K562 (cell line): ENCODE measurements at places on chromosomes 2 and 18. TPM values are rescaled to one million over a fixed set of nuclear protein-coding genes. Genes with fewer than 3 reads are reported as not detected.

ADD2 gene
- polyA plus RNA-seq = 55.9 and 58.6 TPM in 2 replicates

DES gene
- polyA plus RNA-seq = 21.2 and 25.1 TPM in 2 replicates

FRZB gene
- 0.03 and 0.05 TPM in 2 replicates for polyA plus RNA-seq

ARHGEF33 gene
- not detected in 2 replicates for polyA plus RNA-seq

DNAH6 gene
- polyA plus RNA-seq = not detected in 2 replicates

ST8SIA5 gene
- polyA plus RNA-seq = 0.01 TPM in 1 of 2 replicates, not detected in the other

CENPA gene
- 43.6 and 46.2 TPM in 2 replicates for polyA plus RNA-seq

SLC5A7 gene
- polyA plus RNA-seq = not detected in 2 replicates

SNED1 gene
- polyA plus RNA-seq = 0.03 TPM in 1 of 2 replicates, not detected in the other

GRCh38 chr2:128714285-128714684, 395.6 kb upstream of the HS6ST1 start:
- no peaks in the 10 kb centered on the region for H3K36me3 ChIP-seq
- H3K27ac ChIP-seq = no peak overlapping the region
- no peak overlapping the region for H3K4me3 ChIP-seq
- no peaks in the 10 kb centered on the region; the same call in 1 of the 2 replicates for H3K27me3 ChIP-seq
- DNase-seq = no peak

- DNase-seq = no peak
- no peaks in the 10 kb centered on the region for H3K36me3 ChIP-seq
- H3K27ac ChIP-seq = no peak overlapping the region
- H3K27me3 ChIP-seq = no peaks in the 10 kb centered on the region; the same call in 2 of the 3 replicates
Measured at GRCh38 chr18:55069497-55069896, 110.2 kb upstream of the CCDC68 start.

DNA sequence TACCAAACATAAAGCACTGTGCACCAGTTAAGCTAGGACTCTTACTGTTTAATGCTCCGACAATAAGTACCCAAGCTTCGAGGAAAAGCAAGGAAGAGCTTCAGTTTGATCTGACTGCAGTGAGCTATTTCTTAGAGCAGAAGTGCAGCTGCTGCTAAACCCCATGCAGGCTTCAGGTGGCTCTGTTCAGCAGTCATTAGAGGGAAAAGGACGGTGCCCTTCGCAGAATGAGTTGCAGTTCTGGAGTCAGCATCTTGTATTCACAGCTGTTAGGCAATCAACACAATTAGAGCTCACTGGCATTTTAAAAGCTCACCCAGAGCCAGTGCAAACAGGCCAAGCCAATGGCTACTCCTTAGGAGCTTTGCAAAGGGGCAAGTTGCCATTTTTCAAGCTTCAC, 1.5 kb upstream of the CERKL start:
- no peak for DNase-seq
- H3K4me3 ChIP-seq = no peak overlapping the region
- H3K4me1 ChIP-seq = no peaks in the 10 kb centered on the region
- no peak overlapping the region for H3K27ac ChIP-seq
- H3K27me3 ChIP-seq = peaks cover 10% of the 10 kb centered on the region
- H3K36me3 ChIP-seq = no peaks in the 10 kb centered on the region

GRCh38 chr18:26741758-26742157, 123.7 kb downstream of the AQP4 start:
- H3K4me1 ChIP-seq = no peaks in the 10 kb centered on the region
- H3K27me3 ChIP-seq = no peaks in the 10 kb centered on the region
- no peak overlapping the region for H3K27ac ChIP-seq
- no peak overlapping the region for H3K4me3 ChIP-seq
- no peaks in the 10 kb centered on the region for H3K36me3 ChIP-seq

- H3K27ac ChIP-seq = no peak overlapping the region
- H3K4me1 ChIP-seq = peaks cover 3% of the 10 kb centered on the region; the same call in 1 of the 2 replicates
- no peak overlapping the region for H3K4me3 ChIP-seq
- DNase-seq = no peak
- H3K36me3 ChIP-seq = no peaks in the 10 kb centered on the region
Measured at GRCh38 chr2:181678861-181679543, 1.3 kb downstream of the NEUROD1 start.

DNA sequence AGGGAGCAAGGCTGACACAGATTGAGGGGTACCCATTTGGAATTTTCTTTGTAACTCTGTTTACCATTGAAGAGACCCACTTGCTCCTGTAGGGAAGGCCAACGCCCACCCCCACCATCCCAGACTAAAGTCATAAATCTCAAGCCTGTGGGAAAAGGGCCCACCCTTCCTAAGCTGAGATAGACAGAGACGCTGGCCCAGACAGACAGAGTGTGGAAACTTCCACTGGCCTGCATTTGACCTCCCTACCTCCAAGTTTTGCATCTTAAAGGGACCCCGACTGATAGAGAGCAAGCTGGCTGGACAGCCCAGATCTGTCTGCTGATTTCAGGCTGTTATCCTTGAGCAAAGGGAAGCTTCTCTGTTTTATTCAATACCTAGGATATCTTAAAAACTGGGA, 48.2 kb upstream of the SLC14A2 start:
- H3K4me3 ChIP-seq = no peak overlapping the region
- H3K27me3 ChIP-seq = no peaks in the 10 kb centered on the region
- no peak for DNase-seq
- H3K27ac ChIP-seq = no peak overlapping the region
- H3K4me1 ChIP-seq = no peaks in the 10 kb centered on the region; the same call in 2 of the 3 replicates

DNA sequence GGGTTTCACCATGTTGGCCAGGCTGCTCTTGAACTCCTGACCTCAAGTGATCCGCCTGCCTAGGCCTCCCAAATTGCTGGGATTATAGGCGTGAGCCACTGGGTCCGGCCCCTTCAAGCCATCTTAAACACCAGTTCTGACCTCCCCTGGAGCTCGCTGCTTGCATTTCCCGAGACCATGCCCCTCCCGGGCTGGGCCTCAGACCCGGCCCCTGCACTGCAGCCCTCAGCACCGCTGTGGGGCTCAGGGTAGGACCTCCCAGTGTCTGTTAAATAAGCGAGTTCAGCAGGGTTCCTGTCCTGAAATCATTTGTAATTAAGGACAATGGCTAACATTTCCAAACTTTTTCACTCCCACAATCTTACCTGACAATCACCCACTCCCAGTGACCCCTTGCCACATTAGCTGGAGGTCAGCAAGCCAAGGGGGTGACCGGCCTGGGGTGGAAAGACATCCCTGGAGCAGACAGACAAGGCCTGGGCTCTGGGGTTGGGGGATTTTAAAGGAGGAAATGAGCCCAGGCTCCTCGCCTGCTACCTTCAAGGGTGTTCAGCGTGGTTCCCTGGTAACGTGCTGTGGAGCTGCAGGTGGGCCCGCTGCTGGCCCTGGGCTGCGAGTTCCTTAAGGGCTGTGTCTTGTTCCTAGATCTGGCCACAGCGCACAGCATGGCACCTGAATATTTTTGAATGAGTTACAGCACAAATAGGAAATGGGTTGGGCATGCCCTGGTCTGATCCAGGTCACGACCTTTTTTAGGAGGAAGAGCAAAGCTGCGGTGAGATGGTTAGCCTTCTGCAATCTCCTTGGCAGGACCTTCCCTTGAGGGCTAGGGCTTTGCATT, 15.1 kb downstream of the CYS1 start:
- H3K27ac ChIP-seq = no peak overlapping the region
- no peak for DNase-seq
- H3K4me1 ChIP-seq = no peaks in the 10 kb centered on the region
- no peaks in the 10 kb centered on the region for H3K36me3 ChIP-seq
- no peak overlapping the region for H3K4me3 ChIP-seq

DNA sequence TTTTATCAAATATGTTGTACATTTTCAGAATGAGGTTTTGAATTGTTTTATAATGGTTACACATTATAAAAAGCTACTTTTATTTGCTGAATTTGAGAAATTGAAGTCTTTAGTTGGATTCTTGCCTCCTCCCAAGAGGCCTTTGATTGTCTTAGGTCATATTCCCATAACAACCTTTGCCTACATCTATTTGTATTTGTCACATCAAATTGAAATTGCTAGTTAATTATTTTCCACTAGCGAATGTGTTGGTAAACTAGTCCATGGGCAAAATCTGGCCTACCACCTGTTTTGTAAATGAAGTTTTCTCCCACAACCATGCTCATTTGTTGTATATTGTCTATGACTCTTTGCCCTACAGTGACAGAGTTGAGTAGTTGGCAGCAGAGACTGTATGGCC, 60.4 kb downstream of the CCDC138 start:
- DNase-seq = no peak
- H3K27ac ChIP-seq = no peak overlapping the region
- peaks cover 45% of the 10 kb centered on the region for H3K36me3 ChIP-seq
- no peaks in the 10 kb centered on the region for H3K27me3 ChIP-seq
- no peak overlapping the region for H3K4me3 ChIP-seq

- H3K36me3 ChIP-seq = no peaks in the 10 kb centered on the region
- no peaks in the 10 kb centered on the region for H3K4me1 ChIP-seq
- H3K27me3 ChIP-seq = no peaks in the 10 kb centered on the region
- no peak overlapping the region for H3K27ac ChIP-seq
Measured at GRCh38 chr2:122610948-122611609, 855.6 kb downstream of the TSN start.

- DNase-seq = no peak
- no peak overlapping the region for H3K27ac ChIP-seq
- H3K4me1 ChIP-seq = no peaks in the 10 kb centered on the region
- no peak overlapping the region for H3K4me3 ChIP-seq
- no peaks in the 10 kb centered on the region for H3K27me3 ChIP-seq
Measured at GRCh38 chr2:207848545-207848928, 78.8 kb upstream of the FZD5 start.

- H3K27me3 ChIP-seq = no peaks in the 10 kb centered on the region
- peak within 1 kb of the TSS; percentile 93 for H3K27ac ChIP-seq
- H3K4me1 ChIP-seq = peaks cover 25% of the 10 kb centered on the region
- DNase-seq = peak; percentile 98
- peaks cover 34% of the 10 kb centered on the region for H3K36me3 ChIP-seq
Measured at GRCh38 chr18:3013024-3013804, at the start of gene LPIN2. Gene LPIN2 (minus strand): TSS chr18:3013144. CDS start chr18:2960840, 52,304 bp downstream.

GRCh38 chr18:67608191-67608590, 91.7 kb upstream of the DSEL start:
- no peak for DNase-seq
- H3K36me3 ChIP-seq = no peaks in the 10 kb centered on the region
- H3K4me1 ChIP-seq = no peaks in the 10 kb centered on the region
- no peaks in the 10 kb centered on the region for H3K27me3 ChIP-seq
- H3K27ac ChIP-seq = no peak overlapping the region

GRCh38 chr18:26874283-26874682, 8.8 kb upstream of the AQP4 start:
- no peaks in the 10 kb centered on the region for H3K36me3 ChIP-seq
- no peak overlapping the region for H3K4me3 ChIP-seq
- H3K27me3 ChIP-seq = no peaks in the 10 kb centered on the region
- H3K27ac ChIP-seq = no peak overlapping the region
- no peaks in the 10 kb centered on the region for H3K4me1 ChIP-seq
- no peak for DNase-seq

DNA sequence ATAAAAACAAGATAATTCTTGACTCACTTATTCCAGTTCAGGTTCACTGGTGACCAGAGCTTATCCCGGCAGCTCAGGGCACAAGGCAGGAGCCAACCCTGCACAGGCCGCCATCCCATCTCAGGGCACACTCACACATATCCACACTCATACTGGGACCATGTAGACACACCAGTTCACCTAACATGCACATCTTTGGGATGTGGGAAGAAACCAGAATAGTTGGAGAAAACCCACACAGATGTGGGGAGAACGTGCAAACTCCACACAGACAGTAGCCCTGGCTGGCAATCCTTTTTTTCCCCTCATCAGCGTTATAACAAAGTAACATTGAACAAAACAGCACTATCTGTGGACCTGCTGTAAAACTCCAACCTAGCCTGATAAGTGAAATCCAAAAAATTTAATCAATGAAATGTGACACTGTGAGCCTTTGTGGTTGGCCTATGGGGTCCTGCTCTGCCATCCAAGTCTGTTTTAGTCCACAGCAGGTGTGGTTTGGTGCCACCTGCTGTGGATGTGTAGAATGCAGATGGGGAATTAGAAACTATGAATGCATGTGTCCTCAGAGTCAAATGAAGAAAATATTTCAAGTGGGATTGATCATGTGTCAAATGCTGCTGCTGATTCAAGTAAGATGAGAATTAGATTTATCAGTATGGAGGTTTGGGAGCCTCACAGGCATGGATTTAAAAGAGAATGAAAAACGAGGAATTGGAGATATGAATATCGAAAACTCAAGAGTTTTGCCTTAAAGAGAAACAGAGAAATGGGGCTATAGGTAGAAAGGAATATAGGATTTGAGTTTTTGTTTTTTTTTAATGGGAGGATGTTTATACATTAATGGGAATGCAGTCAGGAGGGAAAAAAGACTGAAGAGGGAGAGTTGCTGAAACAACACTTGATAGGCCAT, 47.0 kb downstream of the UGP2 start:
- DNase-seq = peak; percentile 67
- H3K27ac ChIP-seq = no peak overlapping the region
- H3K4me1 ChIP-seq = no peaks in the 10 kb centered on the region

GRCh38 chr2:64932371-64933216, 56.6 kb upstream of the SLC1A4 start:
- no peaks in the 10 kb centered on the region for H3K36me3 ChIP-seq
- H3K4me1 ChIP-seq = no peaks in the 10 kb centered on the region; the same call in 2 of the 3 replicates
- no peak for DNase-seq

DNA sequence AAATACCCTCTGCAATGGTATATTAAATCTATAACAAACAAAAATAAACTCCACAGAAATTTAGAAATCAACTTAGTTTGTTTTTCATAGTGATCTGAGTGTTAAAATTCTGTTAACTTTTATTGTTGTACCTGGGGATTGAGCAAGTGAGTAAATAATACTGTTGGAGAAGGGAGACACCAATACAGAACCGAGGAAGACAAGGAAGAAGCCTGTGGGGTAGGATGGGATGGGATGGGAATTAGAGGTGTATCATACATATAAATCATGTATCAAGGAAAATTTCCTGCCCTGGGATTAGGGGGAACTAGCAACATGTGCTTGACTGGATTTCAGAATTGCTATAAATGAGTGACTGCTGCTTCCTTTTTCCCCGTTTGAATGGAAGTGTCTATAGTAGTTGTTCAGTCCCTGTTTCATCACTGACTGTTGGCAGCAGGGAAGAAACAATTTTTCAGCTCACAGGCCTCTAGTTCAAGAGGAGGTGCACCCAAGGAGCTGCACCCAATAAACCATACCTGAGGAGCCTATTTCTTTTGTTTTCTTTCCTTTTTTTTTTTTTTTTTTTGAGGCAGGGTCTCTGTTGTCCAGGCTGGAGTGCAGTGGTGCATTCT, 53.1 kb downstream of the SP110 start:
- no peaks in the 10 kb centered on the region for H3K36me3 ChIP-seq
- DNase-seq = no peak
- H3K27ac ChIP-seq = no peak overlapping the region
- H3K4me3 ChIP-seq = no peak overlapping the region
- no peaks in the 10 kb centered on the region; the same call in 2 of the 3 replicates for H3K27me3 ChIP-seq

GRCh38 chr2:200193791-200194190, 112.7 kb upstream of the SPATS2L start:
- H3K27me3 ChIP-seq = no peaks in the 10 kb centered on the region; the same call in 2 of the 3 replicates
- H3K36me3 ChIP-seq = no peaks in the 10 kb centered on the region
- no peaks in the 10 kb centered on the region for H3K4me1 ChIP-seq
- no peak overlapping the region for H3K27ac ChIP-seq
- H3K4me3 ChIP-seq = no peak overlapping the region
- no peak for DNase-seq
